Tongue (tissue), 3 donors: ENCODE measurements at places on chromosomes 7 and 10. TPM values are rescaled to one million over a fixed set of nuclear protein-coding genes. Genes with fewer than 3 reads are reported as not detected.
A peak's percentile ranks its signal among the peaks of the same experiment; 100 is the strongest.

Gene FAM200A
- 7.3 TPM for total RNA-seq

DNA sequence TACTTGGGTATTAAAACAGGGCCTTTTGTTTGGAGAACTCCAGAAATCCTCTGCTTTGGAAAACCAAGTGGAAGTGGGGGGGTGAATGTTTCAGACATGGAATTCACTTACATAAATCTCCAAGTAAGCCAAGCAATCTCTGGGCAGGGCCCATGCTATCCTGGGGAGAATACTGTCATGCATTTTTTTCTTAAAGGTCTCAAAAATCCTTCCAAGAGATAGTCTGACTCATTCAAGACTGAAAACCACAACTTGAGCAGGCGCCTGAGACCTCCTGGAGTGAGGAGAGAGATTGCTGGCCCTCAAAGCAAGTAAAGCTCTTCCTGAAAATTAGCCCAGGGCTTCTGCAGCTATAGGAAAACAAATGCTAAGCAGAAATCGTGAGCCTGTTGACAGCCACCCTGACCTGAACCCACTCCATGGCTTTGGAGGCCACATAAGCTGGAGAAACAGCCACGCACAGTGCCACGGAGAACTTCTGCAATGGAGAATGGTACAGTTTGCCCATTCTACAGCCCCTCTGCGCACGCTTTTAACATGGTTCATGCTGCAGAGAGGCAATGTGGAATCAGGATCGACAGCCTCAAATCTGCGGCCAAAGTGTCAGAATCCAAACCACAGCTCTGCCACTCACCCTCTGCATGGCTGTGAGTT, 203.1 kb upstream of the AUTS2 start:
- DNase-seq: peak; percentile 18

Gene LRRC61
- total RNA-seq: 6.3 TPM

GRCh38 chr7:125126376-125126775, 196.8 kb upstream of the POT1 start:
- peak; percentile 18 for DNase-seq

- no peak for DNase-seq
Observed at GRCh38 chr7:159027056-159027788, 117.4 kb downstream of the VIPR2 start.

GRCh38 chr10:131898061-131898460, 2.7 kb upstream of the PPP2R2D start:
- DNase-seq: no peak

GRCh38 chr10:80492848-80493521, 38.9 kb downstream of the TSPAN14 start:
- DNase-seq: no peak

Gene IMPDH1
- 15.4 TPM for total RNA-seq

DNA sequence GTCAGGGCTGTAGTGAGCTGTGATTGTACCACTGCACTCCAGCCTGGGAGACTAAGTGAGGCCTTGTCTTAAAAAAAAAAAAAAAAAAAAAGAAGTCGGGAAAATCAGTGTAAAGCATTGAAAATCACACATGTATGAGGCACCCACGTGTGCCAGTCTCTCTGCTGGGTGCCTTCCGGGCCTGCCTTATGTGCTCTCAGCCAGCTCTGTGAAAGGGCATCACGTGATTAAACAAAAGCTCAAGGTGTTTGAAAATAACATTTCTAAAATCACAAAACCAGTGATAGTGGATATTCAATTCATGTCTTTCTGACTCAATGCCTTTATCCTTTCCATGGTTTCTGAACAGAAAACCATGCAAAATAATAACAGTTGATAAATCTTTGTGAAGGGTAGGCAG, 125.2 kb upstream of the PALS2 start:
- DNase-seq: no peak

Gene ASB10
- 4.9 TPM for total RNA-seq

Gene NUB1
- 27.8 TPM for total RNA-seq

Gene HOXA5
- 0.21 TPM for total RNA-seq

DNA sequence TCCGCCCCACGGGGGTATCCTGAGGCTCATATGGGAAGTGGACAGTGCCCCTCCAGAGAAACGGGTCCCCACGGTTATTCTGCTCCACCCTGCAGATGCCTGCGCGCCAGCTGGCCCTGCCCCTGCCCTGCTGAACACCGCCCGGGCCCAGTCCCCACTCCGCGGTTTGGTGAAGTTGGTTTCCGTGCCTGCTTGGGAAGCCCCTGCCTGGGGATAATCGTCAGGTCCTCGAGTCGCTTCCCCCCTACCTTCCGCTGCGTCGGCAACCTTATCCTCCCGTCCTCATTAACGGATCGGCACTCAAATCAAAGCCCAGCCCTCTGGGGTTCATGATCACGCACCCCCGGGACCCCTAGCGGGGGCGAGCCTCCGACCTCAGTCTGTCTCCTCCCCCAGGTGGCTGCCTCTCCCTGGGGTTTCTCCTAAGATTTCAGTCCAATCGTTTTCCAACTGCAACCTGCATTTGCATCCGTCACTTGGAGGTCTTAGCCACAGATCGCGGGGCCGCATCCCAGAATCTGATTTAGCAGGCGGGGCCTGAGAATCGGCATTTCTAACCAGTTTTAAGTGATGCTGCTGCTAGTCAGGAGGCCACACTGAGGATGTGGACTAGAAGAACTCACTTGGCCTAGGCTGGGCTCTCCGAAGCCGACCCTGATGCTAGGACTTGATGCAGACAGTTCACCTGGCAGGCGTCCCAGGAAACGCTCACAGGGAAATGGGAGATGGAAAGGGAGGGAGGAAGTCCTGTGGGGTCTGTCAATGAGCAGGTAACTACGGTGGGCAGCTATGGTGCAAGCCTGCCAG, 27.6 kb downstream of the WDR86 start:
- DNase-seq: no peak

Gene ZNF316
- total RNA-seq: 30.1 TPM

Gene UFSP1
- total RNA-seq: 2.7 TPM

DNA sequence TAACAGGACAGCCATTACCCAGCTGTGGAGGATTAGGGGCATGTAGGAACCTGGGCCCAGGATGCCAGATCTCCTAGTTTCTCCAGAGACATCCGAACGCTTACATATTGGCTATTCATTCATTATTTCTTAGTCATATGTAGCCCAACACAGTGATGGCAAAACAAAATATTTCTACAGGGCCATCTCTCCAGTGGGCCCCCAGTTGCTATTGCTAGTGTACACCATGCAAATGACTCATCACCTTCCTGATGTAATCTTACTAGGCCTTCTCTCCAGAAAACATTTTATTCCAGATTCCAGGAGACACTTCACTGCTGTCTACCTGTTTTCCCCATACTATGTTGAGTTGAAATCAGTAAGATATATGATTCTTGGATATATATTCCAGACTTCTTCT, 201.7 kb downstream of the PLXDC2 start:
- DNase-seq: no peak

- DNase-seq: no peak
Observed at GRCh38 chr7:149202831-149203231, 7.5 kb downstream of the ZNF282 start.

Gene TRIM56
- total RNA-seq: 11.9 TPM

DNA sequence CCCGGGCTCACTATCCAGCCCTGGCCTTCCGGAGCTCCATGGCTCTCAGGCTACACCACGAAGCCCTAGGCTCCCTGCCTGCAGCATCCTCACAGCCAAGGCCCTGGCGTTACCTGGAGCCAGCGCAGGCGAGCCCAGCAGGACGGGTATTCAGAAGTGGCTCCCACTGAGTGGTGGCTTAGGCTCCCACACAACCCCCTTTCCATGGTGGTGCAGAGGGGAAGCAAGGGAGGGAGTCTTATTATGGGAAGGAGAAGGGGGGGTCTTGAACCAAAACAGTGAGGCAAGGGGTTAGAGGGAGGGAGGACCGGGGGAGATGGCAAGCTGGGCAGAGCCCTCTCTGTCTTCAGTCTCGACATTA, 29.6 kb upstream of the NDST2 start:
- no peak for DNase-seq

GRCh38 chr7:29033584-29033983, 75.5 kb upstream of the TRIL start:
- DNase-seq: no peak

Gene PRLHR
- not detected for total RNA-seq

GRCh38 chr10:58384544-58384998, 639 bp upstream of the TFAM start:
- no peak for DNase-seq

DNA sequence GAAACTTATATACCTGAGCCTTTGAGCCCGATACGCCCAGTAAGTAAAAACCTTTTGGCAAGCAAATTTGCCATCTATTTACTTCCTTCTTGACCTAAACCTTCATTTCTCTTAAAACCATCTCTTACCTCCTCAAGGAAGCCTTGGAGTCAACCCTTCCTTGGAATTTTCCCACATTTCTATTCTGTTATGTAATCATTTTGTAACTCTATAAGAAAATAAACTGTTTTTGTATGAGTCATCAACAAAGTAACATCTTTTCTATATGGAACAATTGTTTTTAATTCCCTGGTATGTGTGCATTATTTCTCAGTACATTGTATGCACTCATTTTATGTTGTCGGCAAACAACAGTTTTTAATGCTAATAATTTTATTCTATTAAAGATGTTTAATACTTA, 162.0 kb downstream of the TEX36 start:
- DNase-seq: no peak

- DNase-seq: peak; percentile 49
Observed at GRCh38 chr10:35565602-35566081, 39.5 kb upstream of the GJD4 start.

Gene PIK3AP1
- total RNA-seq: 9.8 TPM

Gene SPDYE6
- total RNA-seq: not detected

Gene TRIM74
- total RNA-seq: 1.7 TPM

DNA sequence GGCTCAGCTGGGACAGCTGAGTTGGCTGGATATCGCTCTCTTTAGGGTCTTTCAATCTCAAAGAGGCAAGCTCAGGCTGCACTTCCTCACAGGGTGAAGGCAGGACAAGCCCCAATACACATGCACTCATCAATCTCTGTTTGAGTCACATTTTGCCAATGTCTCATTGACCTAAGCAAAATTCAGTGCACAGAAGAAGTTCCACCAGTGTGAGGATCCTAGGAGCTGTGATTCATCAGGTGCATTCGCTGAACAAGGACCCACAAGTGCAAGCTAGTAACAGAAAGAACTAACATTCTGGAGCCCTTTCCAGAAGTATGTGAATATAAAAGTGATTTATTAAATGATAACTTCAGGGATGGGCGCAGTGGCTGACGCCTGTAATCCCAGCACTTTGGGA, 477.2 kb downstream of the GPAM start:
- no peak for DNase-seq

Gene TMEM236
- total RNA-seq: 0.10 TPM

- DNase-seq: peak; percentile 81
Observed at GRCh38 chr10:3126741-3127346, 45.7 kb downstream of the PITRM1 start.

DNA sequence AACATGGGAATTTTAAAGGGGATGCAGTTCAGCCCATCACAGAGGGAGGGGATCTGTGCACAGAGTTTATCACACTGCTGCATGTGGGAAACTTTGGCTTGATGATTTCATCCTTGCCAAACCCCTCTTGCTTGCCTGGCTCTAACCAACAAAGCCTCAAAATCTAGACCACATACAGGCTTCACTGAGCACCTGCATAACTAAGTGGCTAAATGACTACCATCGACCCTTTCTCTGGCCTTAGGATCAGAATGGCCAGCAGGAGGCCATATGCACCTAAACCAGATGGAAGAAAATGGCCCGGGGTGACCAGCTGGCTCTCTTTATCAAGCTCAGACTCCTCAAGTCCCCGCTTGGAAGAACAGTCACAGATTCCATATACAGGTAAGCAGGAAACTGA, 15.6 kb upstream of the ZNF25 start:
- DNase-seq: no peak

DNA sequence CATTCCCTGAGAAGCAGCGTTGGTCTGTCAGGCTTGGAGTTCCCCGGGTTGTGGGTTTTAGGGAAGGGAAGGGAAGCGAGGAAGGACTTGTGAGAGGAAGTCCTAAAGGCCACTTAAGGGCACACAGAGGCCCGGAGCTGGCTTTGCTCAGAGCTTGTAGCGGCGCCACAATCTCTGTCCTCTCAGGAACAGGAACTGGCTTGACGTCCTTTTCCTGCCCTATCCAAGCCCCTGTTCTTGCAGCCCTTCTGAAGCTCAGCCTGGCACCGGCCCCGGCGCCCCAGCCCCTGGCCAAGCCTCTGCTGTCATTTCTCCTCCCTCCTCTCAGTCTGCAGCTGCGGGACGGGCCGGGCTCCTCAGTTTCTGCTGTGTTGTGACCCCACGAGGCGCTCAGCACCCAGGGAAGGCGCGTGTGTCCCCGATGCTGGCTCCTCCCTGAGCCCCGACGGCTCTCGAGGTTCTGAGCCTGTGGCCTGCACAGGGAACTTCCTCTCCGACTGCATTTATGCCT, at the start of gene GIMAP8:
Gene GIMAP8, plus strand, starts transcription at position 140 of the 511 bp plus-strand sequence. CDS start 16,069 bp downstream, outside the sequence.
- no peak for DNase-seq

- peak; percentile 68 for DNase-seq
Observed at GRCh38 chr7:29988424-29989256, 961 bp downstream of the SCRN1 start.

DNA sequence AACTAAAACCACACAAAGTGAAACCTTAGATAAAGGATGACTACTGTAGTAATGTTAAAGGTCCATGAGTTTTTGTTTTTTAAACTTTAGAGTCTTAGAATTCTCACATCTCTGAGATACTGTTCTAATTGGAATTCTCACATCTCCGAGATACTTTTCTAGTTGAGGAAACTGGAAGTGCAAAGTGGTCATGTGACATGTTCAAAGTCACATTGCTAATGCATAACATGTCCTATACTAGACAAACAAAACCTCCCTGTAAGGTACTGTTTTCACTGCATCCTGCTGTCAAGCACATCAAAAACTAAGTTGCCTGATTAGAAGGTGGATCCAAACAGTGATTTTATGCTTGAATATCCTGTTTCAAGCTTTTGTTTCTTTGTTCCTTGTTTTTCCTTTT, 13.9 kb downstream of the TAX1BP1 start:
- no peak for DNase-seq

- DNase-seq: no peak
Observed at GRCh38 chr7:142785841-142786250, 15.1 kb downstream of the PRSS2 start.

DNA sequence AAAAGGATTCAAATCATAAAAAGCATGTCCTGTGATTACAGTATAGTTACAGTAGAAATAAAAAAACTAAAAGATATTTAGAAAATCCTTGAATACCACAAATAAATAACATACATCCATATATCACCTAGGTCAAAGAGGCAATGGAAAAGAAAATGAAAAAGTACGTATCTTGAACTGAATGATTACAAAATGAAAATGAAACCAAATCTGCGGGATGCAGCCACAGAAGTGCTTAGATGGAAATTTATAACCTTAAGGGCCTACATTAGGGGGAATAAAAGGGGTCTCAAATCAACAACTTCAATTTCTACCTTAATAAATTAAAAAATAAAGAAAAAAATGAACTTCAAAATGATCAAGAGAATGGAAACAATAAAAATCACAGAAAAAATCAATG, 879.0 kb upstream of the CELF2 start:
- DNase-seq: no peak

GRCh38 chr7:12456506-12456905, 52.8 kb upstream of the VWDE start:
- peak; percentile 57 for DNase-seq

Gene RADIL
- 7.3 TPM for total RNA-seq

Gene CARD11
- 1.4 TPM for total RNA-seq
